ENCODE measurements at places on chromosomes 5 and 9.
A peak's percentile ranks its signal among the peaks of the same experiment; 100 is the strongest.

- DNase-seq, result no peak
These were observed 259.4 kb downstream of the TLR4 start for GRCh38 chr9:117963493-117964090.

GRCh38 chr9:110911659-110912418 is 126.4 kb downstream of the LPAR1 start:
- DNase-seq, result no peak

GRCh38 chr5:133423618-133424282 is 188.6 kb downstream of the FSTL4 start:
- no peak for DNase-seq

GRCh38 chr5:10401498-10401897 is 40.2 kb upstream of the ROPN1L start:
- no peak for DNase-seq

- DNase-seq, result no peak
These were observed 2.0 kb downstream of the IL31RA start for GRCh38 chr5:55853041-55853670.

DNA sequence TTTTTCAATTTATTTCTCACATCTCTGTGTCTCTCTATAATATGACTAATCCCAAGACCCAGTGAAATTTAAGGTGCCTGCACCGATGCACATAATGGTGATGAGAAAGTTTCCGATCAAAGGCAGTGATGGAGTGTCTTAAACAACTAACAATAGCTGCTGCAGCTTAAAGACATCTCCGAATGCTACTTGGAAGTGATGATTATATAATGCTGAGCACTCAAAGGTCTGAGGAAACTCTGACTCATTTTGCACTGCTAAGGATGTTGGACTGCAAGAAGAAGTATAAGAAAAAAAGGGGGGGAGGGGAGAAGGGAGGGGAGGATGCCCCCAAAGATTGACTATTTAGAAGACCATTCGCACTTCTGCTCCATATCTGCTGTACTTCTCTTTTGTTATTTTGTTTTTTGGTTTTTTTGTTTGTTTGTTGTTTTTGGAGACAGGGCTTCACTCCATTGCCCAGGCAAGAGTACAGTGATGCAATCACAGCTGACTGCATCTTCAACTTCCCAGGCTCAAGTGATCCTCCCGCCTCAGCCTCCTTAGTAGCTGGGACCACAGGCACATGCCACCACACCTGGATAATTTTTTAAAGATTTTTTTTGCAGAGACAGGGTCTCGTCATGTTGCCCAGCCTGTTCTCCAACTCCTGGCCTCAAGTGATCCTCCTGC is 192.2 kb downstream of the HSD17B3 start:
- no peak for DNase-seq

DNA sequence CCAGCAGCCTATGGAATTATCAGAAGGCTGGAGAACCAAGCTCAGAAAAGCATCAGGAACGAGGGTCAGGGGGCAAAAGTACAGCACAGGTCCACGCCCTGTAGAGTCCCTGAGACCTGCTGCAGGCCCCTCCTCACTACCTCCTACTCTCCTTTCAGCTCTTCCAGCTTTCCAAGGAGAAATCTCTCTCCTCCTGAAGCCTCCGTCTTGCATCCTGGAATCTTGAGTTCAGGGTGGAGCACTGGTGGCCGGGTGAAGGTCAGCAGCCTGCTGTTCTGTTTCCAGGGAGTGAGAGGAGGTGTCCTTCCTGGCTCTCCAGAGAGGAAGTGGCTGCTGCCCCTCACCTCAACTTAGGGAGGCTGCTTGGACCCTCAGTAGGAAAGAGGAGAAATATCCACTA is 342.3 kb downstream of the ZSWIM6 start:
- DNase-seq, result no peak

DNA sequence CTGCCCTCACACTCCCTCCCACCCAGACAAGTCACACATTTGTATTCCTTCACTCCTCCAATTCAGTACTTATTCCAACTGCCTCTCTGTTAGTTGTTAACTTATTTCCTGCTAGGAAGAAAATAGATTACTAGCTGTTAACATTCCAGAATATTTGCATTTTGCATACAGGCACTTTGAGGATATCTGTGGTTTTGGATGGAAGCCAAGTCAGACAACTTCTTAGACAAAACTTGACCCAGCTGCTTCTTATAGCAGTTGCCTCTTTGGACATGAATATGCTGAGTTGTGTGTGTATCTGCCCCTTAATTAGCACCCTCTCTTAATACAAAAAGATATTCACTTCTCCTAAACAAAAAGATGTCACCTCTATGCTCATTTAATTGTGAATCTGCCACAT is 1280.6 kb upstream of the ACO1 start:
- DNase-seq, result no peak

- DNase-seq, result no peak
These were observed 289.8 kb upstream of the ANKRD55 start for GRCh38 chr5:56522960-56523359.

- no peak for DNase-seq
These were observed 107.1 kb downstream of the CACNA1B start for GRCh38 chr9:137984520-137985257.

- no peak for DNase-seq
These were observed 191.5 kb upstream of the GNA14 start for GRCh38 chr9:77839459-77840140.

DNA sequence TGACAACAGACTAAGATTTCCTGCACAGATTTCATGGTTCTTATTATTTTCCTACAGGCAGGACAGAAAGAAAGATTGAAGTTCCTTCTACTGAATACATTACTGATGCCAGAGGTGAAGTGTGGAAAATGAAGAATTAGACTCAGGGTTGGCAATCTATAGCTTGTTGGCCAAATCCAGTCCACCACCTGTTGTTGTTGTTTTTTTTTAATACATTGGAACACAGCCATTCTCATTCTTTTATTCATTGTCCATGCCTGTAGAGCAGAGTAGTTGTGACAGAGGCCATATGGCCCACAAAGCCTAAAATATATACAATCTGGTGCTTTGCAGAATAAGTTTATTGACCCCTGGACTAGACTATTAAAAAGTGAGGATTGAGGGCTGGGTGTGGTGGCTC is 5.8 kb upstream of the PLPPR1 start:
- no peak for DNase-seq

DNA sequence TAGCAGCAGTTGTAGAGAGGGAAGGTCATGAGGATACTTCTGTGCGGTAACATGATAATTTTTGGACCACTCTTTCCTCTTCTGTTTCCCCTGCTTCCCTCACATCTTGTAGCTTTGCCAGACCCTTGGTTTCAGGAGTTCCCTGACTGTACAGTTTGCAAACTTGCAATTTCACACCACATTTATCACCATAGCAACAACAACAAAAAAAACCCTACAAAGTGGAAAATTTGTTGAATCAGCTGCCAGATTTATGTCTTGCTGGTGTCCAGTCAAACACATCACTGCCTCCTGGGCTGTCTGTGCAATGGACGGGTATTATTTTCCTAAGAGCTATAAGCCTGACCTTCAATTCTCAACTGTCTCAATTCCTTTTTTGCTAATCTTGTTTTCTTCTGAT is 751.6 kb downstream of the TLR4 start:
- peak; percentile 65 for DNase-seq

- no peak for DNase-seq
These were observed 463.6 kb upstream of the DAP start for GRCh38 chr5:11224436-11225187.

- DNase-seq, result no peak
These were observed 1148.4 kb downstream of the EFNA5 start for GRCh38 chr5:106522296-106522695.

DNA sequence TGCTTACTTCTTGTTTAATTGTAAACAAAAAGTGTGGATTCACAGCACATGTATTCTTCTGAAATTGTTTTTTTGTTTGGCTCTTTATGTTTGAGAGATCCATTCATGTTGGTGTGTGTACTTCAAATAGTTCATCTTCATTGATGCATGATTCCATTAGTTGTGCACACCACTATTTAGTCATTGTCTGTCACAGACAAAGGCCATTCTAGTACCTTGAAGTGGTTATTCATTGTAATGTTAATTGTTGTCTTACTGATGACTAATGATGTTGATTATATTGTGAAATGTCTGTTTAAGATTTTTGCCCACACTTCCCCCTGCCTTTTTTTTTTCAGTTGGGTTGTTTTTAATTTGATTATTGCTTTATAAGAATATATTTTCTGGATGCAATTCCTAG is 391.3 kb downstream of the DIRAS2 start:
- peak; percentile 23 for DNase-seq

GRCh38 chr5:156947925-156948324 is 15.1 kb downstream of the TIMD4 start:
- DNase-seq, result no peak

- no peak for DNase-seq
These were observed 52.1 kb downstream of the EPB41L4A start for GRCh38 chr5:112366987-112367386.

- peak; percentile 25 for DNase-seq
These were observed 7.6 kb downstream of the CRAT start for GRCh38 chr9:129102791-129103594.

DNA sequence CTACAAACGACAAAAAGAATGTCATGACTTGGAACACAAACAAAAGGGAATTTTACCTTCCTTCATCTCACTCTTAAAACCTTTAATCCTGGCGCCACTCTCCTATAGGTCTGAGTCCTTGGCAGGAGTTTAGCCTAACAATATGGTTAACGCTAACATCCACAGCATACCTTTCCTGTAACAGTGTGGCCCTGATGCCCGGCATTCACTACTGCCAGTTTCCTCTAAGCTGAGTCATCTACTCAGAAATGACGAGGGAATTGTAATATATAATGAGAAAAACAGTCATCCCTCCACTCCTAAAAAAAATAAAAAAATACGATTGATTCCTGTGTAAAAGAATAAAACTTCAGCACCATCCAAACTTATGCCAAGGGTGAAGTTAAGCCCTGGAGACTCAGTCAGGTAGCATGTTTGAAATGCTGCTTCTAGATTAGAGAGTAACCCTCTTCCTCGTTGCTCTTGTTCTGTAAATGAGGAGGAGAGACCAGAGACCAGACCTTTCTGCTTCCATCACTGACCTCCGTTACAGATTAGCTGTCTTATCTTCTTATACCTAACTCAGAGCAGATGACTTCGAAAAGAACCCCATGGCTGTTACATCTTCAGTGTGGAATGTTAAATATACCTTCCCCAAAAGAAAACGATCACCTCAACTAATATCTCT is 37.4 kb downstream of the CCDC125 start:
- no peak for DNase-seq

- no peak for DNase-seq
These were observed 164.3 kb upstream of the ST8SIA4 start for GRCh38 chr5:101067429-101067828.

DNA sequence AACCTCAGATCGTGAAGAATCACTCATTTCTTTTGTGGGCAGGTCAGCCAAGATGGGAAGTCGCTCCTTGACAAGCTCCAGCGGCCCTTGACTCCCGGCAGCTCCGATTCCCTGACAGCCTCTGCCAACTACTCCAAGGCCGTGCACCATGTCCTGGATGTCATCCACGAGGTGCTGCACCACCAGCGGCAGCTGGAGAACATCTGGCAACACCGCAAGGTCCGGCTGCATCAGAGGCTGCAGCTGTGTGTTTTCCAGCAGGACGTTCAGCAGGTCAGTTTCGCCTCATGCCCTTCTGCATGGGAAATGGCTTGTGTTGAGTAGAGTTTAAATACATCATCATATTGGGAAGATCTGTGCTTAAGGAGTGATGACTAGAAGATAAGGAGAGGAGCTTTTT is 173.3 kb downstream of the TRIO start:
- no peak for DNase-seq

- no peak for DNase-seq
These were observed 8.3 kb downstream of the ATG10 start for GRCh38 chr5:81980160-81980559.

- DNase-seq, result peak; percentile 57
These were observed at the start of gene DAPK1 for GRCh38 chr9:87497604-87498045. DAPK1 (plus strand) TSS chr9:87497867; CDS start chr9:87499078, 1,211 bp downstream.

GRCh38 chr9:88236511-88237478 is 98.5 kb upstream of the SPATA31C2 start:
- no peak for DNase-seq

DNA sequence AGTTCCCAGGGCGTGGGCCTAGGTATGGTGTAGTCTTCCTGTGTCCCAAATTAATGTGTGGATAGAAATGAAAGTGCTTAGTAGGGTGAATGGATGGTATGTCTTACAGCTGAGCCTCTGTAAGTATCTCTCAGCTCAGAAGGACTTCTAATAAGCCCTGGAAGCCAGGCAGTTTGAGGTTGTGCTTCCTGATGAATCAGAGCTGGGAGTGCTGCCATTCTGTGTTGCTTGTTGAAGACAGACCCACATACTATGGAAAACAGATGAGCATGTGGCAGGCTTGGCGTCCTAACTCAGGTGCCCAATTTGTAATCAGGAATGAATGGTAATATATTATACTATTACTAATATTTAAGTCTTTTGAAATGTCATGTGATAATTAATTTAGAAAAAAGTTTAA is 69.8 kb downstream of the CMYA5 start:
- DNase-seq, result no peak

DNA sequence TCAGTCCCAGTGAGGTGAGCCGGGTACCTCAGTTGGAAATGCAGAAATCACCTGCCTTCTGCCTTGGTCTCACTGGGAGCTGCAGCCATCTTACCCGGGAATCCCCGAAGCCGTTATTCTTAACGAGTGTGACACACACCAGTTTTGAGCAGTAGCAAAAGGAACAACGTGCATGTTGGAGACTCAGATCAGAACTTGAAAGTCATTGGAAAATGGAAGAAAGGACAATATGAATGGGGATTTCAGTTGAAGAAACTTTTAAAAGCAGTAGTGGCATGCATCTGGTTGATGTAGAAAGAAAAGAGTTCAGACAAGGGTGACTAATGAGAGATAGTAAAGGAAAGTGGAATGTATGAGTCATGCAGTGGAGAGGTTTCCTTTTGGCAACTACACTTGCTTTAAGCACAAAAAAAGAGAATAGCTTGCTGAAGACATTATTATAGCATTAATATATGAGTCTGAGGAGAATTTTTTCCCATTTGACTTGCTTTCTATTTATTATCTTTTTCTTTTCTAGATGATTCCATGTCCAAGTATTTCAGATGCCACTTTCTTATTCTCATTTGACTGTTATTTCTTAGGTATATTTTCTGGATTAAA is 44.4 kb upstream of the ANKDD1B start:
- no peak for DNase-seq

GRCh38 chr5:68593211-68593671 is 377.7 kb downstream of the PIK3R1 start:
- no peak for DNase-seq

GRCh38 chr9:32487981-32488380 is 38.0 kb downstream of the RIGI start:
- no peak for DNase-seq

DNA sequence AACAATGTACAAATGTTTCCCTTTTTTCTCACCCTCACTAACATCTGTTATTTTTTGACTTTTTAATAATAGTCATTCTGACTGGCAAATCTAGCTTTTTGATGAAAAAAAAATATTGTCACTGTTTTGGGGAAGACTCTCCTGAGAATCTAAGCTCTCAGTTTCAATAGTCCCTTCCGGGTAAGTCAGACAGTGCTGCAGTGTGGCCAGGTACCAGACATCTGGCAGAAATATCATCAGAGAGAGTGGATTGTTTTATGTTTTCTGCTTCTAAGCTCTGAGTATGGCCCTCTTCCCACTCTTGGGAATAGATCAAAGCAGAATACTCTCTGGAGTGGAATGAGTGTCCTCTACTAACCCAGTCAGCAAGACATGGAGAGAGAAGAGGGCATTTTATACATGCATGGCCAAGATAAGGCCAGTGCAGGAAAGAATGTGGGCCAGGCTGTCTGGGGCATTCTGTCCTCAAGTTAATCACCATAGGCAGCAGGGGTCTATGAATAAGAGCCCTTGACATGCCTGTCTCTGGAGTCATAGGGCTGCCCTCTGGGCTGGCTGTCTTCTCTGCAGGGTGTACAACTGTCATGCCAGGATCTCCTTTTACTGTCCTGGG is 38.5 kb upstream of the OR2S2 start:
- no peak for DNase-seq

Data from NCI-H748 treated with DMSO at 0.1 percent for 48 hours (cell line).